Fibroblast of skin of scalp (primary cell): ENCODE measurements at places on chromosomes 1 and 21.

- no peak for DNase-seq
Observed at GRCh38 chr21:32137266-32137665, 141.6 kb downstream of the MIS18A start.

- no peak for DNase-seq
Observed at GRCh38 chr1:208756339-208756981, 512.3 kb upstream of the PLXNA2 start.

- no peak for DNase-seq
Observed at GRCh38 chr1:68383092-68383491, 66.7 kb downstream of the RPE65 start.

DNA sequence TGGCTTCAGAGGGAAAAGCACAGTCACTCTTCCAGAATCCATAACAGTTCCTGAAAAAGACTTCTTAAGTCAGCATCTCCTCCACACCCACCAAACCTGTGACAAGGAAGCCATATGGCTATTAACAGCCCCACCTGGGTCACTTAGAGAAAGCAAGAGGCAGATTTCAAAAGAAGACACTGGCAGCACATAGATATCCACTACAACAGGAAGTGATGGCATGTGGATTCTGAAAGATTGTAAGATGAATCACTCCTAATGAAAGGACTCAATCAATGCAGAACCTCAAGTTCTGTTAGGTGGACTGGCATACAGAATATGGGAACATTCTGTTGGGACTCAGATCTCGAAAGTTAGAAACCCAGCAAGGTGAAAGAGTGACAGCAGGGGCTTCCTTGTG, 365.9 kb downstream of the TGFB2 start:
- no peak for DNase-seq

DNA sequence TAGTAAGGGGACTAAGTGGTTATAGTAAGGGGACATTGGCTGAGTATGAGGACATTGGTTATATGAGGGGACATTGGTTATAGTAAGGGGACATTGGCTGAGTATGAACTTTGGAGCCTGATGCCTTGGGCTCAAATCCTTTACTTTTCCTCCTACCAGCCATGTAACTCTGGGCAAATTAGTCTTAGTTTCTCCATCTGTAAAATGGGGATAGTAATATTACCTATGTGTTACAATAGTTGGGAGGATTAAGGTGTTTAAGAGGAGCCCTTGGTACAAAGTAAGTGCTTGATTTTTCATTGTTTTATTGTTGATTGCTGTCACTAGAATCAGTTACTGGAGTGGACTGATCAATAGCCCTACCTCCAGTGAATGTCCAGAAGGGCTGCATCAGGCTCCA, 2.8 kb downstream of the OSCP1 start:
- no peak for DNase-seq

GRCh38 chr1:118862755-118863154, 125.4 kb downstream of the TBX15 start:
- peak; percentile 89 for DNase-seq

DNA sequence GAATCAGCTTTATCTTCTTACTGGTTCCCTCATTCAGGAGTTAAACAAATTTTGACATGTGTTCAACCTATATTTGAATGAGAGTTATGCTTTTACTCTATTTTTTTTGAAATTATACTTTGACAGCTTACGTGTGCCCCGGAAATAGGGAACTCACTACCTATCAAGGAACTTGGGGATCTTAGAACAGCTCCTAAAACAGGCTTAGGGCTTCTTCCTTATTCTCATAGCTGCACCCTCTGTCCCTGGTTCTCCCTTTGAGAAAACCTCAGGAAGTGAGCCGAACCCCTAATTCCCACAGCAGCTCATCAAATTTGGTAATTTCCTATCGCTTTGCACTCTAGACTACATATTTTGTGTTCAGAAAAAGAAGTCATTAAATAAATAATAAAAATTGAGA, 81.2 kb upstream of the RUNX3 start:
- no peak for DNase-seq

- no peak for DNase-seq
Observed at GRCh38 chr1:59070610-59071009, 226.3 kb upstream of the FGGY start.

DNA sequence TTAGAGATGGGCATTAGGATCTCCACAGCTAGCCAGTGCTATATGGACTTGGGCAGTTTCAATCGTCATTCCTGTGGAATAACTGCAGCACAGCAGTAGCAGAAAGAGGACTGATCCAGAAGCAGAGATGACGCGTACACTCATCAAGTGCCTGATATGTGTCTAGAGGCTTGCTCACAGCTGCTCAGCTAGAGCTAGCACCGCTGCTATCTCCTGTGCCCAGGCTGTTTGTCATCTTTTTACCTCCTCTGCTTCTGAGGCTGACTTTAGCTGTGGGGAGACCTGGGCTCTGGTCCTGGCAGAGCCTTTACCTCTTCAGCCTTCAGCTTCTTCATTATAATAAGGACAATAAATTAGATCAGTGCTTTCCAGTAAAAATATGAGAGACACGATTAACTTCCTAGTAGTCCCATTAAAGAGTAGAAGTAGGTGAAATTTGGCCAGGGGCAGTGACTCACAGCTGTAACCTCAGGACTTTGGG, 5.3 kb downstream of the TENT5C start:
- DNase-seq, result no peak

GRCh38 chr1:81493102-81493869, 307.4 kb upstream of the ADGRL2 start:
- no peak for DNase-seq

DNA sequence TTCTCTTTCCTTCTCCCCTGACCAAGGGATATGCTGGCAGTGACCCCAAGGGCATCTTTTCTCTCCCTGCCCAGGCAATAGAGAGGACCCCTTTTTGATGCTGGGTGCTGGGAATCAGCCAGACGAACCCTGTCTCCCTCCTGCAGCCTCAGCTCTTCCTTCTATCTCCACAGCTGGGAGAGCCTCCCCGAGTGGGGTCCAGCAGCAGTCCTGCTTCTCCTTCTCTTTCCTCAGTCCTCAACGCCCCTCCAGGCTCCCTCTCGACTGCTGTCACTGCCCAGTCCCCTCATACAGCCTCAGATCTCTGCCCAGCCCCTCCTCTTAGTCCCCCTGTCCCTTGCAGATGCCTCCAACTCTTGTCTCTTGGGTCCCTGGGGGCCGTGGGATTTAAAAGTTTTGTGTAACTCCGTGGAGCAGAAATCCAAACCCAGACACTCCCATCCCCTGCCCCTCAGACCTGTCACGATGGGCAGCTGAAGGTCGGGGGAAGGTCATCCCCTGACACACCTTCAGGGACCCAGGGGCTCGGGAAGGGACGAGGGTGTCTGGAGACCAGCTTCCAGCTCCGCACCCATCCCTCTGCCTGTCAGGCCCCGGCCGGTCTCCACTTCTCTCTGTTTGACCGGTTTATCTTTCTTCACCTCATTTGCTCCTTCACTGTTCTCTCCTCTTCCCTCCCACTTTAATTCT, 5.8 kb upstream of the ETV3L start:
- DNase-seq, result no peak

- DNase-seq, result peak; percentile 66
Observed at GRCh38 chr1:40612345-40612831, 53.1 kb downstream of the RIMS3 start.

GRCh38 chr1:156717351-156717750, 10.9 kb upstream of the METTL25B start:
- DNase-seq, result no peak

GRCh38 chr21:46095814-46096595, 1.9 kb upstream of the COL6A2 start:
- no peak for DNase-seq

- DNase-seq, result no peak
Observed at GRCh38 chr1:169570172-169570574, 16.1 kb downstream of the F5 start.

- DNase-seq, result no peak
Observed at GRCh38 chr1:152942161-152942560, 4.8 kb upstream of the SPRR5 start.

- DNase-seq, result peak; percentile 60
Observed at GRCh38 chr21:35643176-35643575, 417.1 kb downstream of the SETD4 start.

GRCh38 chr1:230220478-230220877, 153.4 kb downstream of the GALNT2 start:
- DNase-seq, result no peak

DNA sequence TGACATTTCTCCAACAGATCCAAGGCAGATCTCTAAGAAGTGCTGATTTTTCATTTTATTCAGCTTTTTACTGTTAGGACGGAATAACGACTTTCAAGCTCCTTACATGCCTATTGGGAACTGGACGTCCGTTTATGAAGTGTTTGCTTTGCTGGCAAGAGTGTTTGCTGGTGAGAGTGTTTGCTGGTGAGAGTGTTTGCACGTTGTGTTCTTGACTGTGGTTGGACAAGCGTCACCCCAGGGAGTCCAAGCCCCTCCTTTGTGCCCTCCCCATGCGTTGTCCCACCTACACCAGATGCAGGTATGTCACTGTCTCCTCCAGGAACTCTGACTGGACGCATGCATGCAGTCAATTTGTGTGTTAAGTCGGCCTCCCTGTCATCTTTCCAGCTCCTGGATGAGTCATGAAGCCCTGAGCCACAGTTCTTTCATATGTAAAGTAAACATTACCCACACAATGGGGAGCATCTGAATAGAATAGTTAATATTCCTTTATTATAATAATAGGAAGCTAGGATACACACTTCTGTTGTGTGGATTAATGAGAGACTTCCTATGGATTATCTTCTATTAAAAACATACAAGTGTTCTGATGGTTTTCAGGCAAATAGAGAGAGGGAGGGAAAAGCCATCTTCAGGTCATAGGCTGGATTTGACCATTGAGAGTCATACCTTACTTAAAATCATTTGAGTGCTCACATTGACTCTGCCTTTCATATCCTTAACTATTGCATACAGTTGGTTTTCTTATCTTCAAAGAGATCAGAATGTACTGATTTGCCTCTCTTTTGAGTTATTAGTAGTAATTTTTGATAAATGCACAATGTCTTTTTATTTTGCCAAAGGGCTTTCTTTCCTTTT, 119.2 kb downstream of the GALNT2 start:
- DNase-seq, result peak; percentile 76

GRCh38 chr1:200845360-200845759, 27.4 kb upstream of the GPR25 start:
- DNase-seq, result no peak

DNA sequence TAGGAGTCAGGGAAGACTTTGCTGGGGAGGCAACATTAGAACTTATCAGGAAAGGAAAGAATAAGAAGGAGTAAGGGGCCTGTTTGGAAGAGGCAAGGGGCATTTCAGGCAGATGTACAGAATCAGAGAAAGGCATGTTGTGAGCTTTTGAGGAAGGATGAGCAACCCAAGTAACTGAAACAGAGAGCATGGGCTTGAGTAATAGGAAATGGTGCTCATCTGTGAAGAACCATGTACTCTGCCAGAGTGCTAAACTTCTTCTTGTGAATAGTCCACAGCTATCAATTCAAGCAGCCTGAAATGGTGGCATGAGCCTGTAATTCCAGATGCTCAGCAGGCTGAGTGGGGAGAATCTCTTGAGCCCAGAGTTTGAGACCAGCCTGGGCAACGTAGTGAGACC, 19.2 kb upstream of the PIGK start:
- DNase-seq, result no peak

- DNase-seq, result no peak
Observed at GRCh38 chr1:55064071-55064581, 24.8 kb downstream of the PCSK9 start.

- peak; percentile 77 for DNase-seq
Observed at GRCh38 chr1:61043010-61043820, 39.1 kb upstream of the NFIA start.

GRCh38 chr1:53319296-53320101, 8.4 kb downstream of the LRP8 start:
- DNase-seq, result no peak

- no peak for DNase-seq
Observed at GRCh38 chr1:181711820-181712219, 228.5 kb downstream of the CACNA1E start.

- no peak for DNase-seq
Observed at GRCh38 chr1:231407547-231408396, 14.3 kb downstream of the EGLN1 start.

GRCh38 chr1:61746813-61747212, 4.5 kb downstream of the PATJ start:
- DNase-seq, result peak; percentile 40

DNA sequence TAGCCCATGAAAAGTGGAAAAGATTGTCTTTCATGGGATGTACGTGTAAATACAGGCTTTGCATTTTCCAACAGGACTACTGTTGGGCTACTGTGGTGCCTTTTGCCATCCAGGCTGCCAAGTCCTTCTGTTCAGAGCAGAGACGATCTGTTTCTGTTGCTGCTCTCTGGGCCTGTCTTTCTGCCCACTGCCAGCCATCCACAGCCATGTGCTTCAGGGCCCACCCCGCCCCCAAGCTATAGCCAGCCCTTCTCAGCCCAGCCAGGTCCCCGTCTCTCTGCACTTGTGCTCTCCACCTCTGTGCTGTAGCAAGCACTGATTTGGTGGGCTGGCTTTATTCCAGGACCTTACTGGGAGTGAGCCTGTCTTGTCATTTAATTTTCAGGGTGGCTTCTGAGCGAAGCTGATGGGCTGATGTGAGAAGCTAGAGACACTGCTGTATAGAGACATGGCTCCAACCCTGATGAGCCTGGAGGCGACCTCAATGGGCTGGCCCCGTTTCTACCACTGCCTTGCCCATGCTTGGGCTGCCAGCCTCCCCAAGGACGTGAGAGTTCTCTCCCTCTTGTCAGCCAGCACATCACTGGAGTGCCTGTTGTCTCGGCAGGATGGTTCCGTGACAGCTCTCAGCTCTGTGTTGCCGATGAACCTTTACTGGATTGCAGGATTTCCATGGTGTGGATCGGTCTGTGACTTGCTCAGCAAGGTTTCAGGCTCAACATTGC, 137.8 kb downstream of the PEX14 start:
- DNase-seq, result no peak

DNA sequence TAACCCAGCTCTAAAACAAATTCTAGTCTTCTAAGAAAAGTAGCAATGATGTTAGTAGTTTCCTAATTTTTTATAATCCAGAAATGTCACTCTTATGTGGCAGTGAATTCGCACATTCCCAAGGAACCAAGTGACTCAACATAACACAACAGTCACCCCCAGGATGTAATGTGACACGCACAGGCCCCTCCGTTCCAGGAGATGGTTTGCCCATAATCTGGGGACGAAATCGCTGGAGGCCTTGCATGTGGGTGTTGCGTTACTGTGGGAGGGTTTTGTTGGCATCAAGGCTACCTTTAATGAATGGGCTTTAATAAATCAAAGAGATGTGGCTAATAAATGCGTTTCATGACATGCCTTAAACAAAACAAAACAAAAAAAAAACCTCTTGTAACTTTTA, 50.9 kb downstream of the EVA1C start:
- DNase-seq, result no peak

- no peak for DNase-seq
Observed at GRCh38 chr1:185166106-185166505, 9.1 kb downstream of the SWT1 start.

DNA sequence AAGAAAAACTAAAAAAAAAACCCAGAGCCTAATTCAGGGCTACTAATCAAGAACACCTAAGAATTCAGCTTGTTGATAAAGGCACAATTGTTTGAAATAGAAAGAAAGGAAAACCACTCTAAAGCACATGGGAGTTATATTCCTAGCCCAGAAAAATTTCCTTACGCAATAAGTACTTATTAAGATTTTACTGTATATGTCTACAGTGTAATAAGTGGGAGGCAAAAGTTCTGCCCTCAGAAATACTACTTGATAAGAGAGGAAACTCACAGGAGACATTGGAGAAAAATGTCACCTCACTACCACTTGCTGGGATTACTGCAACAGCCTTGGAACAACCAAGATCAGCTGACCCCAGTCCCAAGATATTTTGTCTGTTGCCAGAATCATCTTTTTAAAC, 66.1 kb downstream of the IARS2 start:
- DNase-seq, result no peak
